ENCODE measurements at places on chromosomes 5 and 9.

- no peak for DNase-seq
These were observed 170.7 kb downstream of the TSSK1B start for GRCh38 chr5:113264046-113264445.

DNA sequence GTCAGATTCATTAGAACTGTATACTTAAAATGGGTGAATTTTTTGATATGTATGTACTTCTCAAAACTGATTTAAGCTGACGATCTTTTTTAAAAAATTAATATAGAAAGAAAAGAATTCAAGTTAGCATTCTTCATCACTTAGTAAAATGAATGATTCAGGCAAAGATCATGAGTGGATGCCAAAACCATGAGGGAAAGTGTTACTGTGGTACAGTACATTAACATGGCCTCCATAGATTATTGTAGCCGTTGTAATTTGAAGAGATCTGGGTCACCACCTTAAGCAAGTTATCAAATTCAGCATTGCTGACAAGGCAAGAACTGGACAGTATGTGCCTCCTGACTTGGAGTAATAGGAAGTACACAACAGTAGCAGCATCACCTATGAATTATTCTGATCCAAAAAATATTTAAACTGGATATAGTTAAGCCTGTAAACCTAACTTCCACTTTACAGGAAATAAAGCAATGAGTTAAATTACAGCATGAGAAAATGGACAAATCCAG lies 29.7 kb downstream of the C9orf85 start:
- DNase-seq = no peak

GRCh38 chr9:95857896-95858295 lies 17.6 kb upstream of the ERCC6L2 start:
- no peak for DNase-seq

GRCh38 chr5:59007460-59008063 lies 424.7 kb downstream of the RAB3C start:
- peak; percentile 37 for DNase-seq

- peak; percentile 31 for DNase-seq
These were observed 833 bp downstream of the C5orf24 start for GRCh38 chr5:134846641-134846960.

GRCh38 chr9:98962181-98962560 lies 18.5 kb downstream of the COL15A1 start:
- no peak for DNase-seq

DNA sequence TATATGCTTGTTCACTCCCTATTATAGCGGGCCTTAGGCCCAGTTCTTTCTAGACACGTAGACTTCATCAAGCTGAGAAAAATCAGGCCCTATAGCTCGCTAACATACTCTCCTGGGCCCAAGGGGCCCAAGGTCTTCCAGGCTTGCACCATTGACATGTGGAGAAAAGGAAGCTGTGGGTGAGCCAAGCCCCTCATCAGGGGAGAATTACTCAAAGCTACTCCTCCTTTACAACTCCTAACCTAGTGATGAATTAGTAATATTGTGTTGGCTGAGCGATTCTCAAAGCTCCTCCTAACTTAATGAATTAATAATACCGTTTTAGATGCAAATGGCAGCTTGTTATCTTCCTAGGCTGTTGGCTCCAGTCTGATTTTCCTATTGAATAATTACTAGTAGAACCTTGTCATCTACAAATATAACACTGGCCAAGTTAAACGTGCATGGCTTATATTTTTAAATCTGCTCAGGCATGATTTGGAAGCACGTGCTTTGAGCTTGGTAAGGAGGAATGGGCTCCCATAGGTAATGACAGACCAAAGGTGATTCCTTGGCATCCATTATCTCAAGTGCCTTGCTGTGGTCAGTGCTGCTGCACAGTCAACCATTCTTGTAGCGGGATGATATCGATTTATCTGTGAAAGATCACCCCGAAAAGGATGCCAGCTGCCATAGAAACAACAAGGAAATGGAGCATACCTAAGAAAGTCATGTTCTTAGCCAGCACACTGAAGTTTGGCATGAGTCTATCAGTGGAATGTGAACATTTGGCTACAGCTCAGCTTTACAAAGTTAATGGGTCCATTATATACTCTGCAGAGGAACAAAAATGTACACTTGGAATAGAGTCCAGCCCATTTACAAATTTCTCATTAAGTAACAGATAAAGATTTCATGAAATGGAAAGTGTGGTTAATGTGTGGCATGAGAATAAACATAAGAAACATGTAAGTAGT lies 23.8 kb downstream of the LVRN start:
- no peak for DNase-seq

GRCh38 chr9:101333490-101333889 lies 51.3 kb downstream of the BAAT start:
- no peak for DNase-seq

- DNase-seq = no peak
These were observed 18.6 kb downstream of the RBM27 start for GRCh38 chr5:146222005-146222404.

GRCh38 chr9:127295005-127295404 lies 30.4 kb downstream of the GARNL3 start:
- DNase-seq = no peak

DNA sequence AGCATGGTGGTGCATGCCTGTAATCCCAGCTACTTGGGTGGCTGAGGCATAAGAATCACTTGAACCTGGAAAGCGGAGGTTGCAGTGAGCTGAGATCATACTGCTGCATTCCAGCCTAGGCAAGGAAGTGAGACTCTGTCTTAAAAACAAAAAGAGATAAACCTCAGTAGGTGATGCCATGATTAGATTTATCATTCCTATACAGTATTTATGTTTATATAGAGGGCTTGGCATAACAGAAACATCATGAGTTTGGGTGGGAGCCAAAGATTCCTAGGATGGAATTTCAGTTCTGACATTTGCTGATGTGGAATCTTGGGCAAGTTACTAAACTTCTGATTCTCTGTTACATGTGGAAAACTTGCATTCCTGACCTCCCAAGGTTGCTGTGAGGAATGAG lies 22.3 kb downstream of the RFK start:
- no peak for DNase-seq

DNA sequence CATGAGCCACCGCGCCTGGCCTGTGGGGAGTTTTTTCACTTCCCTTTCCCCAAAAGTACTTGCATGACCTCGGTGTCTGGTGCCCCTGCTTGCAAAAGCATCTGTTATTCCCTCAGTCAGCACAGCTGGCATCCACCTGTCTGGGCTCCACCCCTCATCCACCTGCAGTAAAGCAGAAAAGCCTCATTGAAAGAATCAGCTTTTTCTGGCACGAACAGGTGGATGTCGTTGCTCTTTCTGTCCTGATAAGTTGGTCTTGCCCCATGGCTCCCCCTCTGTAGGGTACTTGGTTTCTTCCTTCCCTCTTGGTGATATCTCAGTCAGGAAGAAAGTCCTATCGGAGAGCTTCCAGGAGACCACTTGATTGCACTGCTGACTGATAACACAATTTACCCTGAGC lies 37.4 kb downstream of the WWC1 start:
- DNase-seq = no peak

- DNase-seq = no peak
These were observed 162.9 kb downstream of the TTLL11 start for GRCh38 chr9:121929893-121930875.

DNA sequence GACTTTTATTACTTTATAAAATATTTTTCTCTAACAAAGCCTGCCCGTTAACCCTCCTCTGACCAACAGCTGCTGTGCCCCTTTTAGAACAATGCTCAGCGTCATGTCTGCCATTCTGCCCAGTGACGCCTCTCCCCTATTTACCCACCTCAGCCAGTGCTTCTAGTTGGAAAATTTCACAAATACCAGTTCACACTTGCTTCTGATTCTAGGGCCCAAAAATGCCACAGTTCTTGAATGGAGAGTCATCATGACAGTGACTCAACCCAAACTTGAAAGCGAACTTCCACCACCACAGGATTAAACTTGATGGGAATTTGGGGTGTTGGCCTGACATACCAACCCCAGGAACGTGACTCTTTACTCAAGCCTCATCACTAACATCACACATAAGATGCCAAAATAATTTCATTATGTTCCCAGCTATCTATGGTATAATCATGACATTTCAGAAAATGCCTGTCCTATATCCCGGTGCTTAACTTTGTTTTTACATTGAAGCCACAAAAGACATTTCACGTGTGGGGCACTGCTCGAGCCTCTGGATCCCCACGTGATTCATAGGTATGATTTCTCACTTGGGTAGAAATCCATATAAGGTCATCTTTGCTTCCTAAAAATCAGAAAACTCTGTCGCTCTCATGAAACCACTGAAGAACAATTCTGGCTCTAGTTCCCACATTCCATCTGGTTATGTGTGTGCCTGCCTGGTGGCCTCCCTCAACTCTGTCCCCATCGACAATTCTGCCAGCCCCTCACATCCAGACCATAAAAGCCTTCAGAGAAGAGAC lies 220.9 kb downstream of the ACTL7B start:
- DNase-seq = no peak

DNA sequence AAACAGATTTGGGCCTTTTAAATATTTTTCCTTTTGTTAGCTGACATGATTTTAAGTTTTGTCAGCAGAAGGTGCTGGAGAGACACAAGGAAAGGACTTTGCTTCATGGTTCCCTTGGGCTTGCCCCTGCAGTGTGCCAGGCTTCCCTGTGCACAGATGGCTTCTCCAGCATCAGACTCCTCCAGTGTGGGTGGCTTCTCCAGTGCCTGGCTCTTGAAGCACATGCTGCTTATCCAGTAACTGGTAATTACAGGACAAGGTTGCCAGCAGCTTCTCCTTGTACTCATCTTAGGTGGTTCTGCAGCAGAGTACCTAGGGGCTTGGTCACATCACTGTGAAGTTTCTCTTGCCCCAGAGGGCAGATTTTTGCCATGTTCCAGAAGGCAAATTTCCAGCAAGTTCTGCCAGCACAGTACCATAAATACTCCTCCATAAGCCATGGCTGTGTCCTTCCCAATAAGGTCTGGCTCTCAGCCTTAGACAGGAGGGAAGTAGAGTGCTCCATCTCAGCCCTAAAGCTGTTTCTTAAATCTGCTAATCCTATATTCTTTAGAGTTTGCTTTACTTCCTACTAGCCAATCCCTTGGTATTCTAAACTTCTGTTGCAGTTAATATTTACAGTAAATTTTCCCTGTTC lies 62.4 kb downstream of the PJA2 start:
- DNase-seq = no peak

- DNase-seq = no peak
These were observed 101.8 kb downstream of the TLE4 start for GRCh38 chr9:79673614-79674013.

- DNase-seq = no peak
These were observed 87.4 kb downstream of the THBS4 start for GRCh38 chr5:80122579-80122978.

DNA sequence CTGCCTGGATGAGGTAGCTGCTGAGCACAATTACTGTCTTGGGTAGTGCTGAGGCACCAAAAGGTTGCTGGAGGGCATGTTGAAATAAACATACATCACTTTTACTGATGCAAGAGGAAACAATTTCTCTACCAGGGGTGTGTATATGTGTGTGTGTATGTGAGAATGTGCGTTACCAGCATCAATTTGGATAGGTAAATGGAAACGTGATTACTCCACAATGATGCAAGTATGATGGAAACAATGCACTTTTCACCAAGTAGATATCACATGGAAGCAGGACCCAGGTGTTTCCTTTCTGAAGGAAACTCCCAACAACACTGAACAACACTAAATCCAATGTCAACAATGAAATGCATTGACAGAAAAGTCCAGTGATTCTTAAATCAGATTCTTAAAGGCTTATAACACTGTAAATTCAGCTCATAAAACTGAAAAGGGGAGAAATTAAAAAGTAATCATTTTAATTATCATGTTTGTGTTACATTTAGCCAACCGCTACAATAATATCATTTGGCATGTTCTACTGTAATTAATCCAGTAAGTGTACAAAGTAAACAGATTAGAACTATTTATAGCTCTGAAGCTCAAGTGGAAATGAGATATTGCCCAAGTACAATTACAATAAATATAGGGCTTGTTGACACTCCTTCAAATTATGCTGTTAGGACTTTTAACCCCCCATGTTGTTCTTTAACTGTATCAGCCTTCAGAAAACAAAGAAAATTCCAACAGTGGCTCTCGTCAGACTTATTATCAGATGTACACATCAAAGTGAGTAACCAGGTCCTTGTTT lies 25.3 kb downstream of the YIPF5 start:
- DNase-seq = no peak

GRCh38 chr9:6805532-6805931 lies 47.8 kb downstream of the KDM4C start:
- no peak for DNase-seq

GRCh38 chr9:128845186-128845931 lies 15.8 kb upstream of the SPOUT1 start:
- DNase-seq = no peak

- peak; percentile 53 for DNase-seq
These were observed 1.3 kb upstream of the IL3 start for GRCh38 chr5:132059043-132059695.

DNA sequence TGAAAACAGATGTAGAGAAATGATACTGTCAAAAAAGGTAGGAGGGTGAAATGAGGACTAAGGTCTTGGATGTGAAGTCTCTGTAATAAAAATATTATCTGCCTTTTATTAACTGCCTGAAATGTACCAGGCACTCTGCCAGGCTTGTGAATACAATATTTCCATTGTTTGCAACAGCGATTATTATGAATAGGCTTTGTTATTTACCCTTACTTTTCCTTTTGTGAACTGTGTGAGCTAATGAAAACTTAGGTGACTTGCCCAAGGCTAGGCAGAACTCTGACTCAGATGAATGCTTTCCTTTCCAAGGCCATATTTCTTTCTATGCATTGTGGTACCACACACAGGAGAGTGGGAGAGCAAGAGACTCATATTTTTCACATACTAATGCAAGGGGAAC lies 204.1 kb downstream of the CDH12 start:
- DNase-seq = no peak

DNA sequence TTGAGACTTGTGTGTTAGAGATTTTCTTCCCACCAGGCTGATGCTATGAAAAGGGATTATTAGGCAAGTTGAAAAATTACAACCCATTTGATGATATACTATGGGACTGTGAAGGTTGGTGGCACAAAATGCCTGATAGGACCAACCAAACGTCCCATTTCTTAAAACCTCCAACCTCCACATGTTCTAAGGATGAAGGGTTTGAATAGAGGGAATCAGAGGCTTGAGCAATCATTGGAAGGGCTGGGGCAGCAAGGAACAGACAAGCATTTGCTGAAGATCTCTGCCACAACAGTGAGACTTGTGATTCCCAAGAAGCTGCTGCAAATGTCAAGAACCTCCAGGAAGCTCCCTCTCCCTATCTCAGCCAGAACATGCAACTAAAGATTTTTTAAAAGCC lies 283.1 kb downstream of the ELAVL2 start:
- no peak for DNase-seq

GRCh38 chr5:150648294-150649107 lies 8.0 kb downstream of the SYNPO start:
- no peak for DNase-seq

DNA sequence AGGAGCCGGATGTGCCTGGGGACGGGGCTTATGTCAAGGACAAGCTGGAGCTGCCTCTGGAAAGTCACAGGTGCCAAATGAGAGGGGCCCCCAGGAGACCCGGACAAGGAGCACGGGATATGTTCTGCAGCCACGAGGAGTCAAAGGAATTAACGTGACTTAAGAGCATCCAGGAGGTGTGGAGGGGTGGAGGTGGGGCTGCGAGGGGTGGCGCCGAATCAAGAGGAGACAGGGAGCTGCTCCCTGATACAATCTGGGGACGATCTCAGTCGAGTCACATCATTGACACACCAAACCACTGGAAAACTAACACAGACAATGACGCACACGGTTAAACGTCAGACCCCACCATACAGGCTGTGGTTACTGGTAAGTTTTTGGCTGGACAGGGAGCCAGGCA lies 10.4 kb downstream of the CCDC127 start:
- DNase-seq = no peak

- DNase-seq = peak; percentile 91
These were observed 21.3 kb downstream of the KCTD16 start for GRCh38 chr5:144191998-144192397.
